ENCODE measurements at places on chromosomes 4 and X.

DNA sequence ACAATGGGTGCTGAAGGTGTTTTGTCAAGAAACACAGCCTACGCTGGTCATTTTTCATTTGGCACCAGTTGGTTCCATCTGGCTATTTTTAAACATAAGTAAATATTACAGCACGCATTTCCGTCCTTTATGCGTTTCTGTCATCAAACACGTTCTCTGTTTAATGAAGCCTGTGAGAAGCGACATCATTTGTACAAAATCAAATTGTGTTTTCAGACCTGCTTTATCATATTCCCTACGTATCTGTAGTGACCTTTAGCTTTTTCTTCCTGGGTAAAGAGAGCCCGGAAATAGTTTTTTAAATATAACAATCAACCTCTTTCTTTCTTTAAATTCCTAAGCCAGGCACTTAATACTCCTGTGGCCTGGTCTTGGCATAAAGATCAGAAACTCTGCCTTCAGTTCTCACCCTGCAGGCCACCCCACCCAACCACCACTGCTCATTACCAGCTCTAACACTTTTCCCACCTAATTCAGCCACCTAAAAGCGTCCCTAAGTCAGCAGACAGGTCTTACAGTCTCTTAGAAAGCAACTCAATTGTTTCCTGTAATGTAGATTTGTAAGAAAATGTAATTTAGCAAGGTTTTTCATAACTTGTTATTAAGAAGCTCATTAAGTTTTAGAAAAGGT is 30.4 kb downstream of the ACSL1 start:
- no peak for DNase-seq

DNA sequence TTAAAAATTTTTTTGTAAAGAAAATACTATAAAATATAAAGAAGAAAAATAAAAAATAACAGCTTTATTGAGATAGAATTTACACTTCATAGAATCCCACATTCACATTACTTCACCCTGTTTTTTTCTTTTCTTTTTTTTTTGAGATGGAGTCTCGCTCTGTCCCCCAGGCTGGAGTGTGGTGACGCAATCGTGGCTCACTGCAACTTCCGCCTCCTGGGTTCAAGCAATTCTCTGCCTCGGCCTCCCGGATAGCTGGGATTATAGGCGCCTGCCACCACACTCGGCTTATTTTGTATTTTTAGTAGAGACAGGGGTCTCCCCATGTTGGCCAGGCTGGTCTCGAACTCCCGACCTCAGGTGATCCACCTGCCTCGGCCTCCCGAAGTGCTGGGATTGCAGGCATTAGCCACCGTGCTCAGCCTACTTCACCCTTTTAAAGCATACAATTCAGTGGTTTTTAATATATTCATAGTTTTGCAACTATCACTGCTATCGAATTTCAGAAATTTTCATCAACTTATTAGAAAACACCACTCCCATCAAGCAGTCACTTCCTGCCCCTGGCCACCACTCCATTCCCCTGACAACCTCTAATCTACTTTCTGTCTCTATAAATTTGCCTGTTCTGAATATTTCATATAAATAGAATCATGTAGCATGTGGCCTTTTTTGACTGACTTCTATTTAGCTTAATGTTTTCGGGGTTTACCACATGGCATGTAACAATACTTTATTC is 48.7 kb downstream of the TMEM131L start:
- no peak for DNase-seq

GRCh38 chr4:8775121-8775520 is 96.5 kb downstream of the HMX1 start:
- no peak for DNase-seq

DNA sequence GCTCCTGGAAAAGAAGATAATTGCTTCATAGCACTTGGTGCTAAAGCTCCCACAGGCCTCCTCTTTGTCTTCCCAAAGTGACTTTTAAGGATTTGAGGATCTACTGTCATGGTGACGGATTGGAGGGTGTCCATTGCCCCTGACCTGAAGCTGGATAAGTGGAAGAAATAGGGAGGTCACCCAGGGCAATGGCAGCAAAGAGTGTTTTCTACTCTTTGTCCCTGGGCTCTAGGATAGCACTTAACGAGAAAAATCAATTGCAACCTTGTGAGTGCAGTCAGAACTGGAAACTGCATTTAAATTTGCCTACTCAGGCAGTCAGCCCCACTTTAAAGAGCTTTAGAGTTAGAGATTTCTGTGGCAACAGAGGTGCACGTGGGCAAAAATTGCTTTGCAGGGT is 43.7 kb upstream of the XK start:
- DNase-seq = no peak

DNA sequence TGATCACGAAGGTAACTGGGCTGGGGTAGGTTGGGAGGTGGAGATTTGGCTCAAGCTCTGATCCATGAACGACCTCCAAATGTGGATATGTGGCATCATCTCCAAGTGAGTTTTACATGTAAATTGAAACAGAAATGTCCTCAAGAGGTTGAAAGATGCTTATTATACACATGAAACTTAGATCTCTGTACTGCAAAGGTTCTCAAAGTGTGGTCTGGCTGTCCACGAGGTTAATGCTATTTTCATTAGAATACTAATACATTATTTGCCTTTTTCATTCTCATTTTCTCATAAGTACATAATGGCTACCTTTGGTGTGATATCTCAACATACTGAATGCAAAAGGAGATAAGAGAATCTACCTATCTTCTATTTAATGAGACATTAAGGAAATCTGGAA is 198.2 kb downstream of the RASL11B start:
- no peak for DNase-seq

DNA sequence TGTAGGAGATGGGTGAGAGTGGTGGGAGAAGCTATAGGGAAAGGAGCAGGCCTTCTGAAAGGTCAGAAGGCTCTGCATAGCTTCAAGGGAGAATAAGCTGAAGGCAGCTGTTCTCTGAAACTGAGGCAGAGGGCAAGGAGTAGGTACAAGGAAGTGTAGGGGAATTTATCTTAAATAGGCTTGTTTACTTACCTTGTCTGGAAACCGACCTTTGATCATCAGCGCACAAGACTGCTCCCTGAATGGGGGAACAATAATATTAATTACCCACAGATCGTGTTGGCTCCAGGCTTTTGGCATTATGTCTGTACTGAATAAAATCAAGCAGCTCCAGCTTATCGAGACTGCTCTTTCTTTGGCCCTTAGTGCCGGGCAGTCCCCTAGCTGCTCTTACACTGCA is 175.5 kb upstream of the MAGEB16 start:
- no peak for DNase-seq

DNA sequence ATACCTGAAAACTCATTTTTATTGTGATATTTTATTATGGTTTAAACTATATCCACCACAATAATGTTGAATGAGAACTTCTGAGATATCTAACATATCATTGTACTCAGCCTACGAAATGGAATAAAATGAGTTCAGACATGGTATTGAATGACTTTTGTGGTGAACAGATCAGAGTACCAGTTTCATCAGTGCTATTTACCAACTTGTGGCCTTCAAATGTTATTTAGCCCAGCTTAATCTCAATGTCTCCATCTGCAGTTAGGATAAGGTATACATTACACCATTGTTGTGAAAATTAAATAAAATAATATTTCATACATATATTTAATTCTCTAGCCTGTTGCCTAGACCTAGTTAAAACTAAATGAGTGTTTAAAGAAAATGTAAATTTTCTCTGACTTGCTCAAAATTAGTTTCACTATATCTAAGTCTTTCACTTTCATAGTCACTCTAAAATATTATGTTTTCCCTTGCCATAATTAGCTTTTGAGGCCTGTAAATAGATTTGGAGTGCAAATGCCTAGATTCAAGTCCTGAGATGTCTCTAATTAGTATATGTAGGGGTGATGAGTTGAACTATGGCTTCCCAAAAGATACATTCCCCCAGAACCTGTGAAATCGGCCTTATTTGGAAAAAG is 594.2 kb downstream of the STPG2 start:
- no peak for DNase-seq

GRCh38 chr4:81040012-81040659 is 9.6 kb downstream of the BMP3 start:
- DNase-seq = no peak

DNA sequence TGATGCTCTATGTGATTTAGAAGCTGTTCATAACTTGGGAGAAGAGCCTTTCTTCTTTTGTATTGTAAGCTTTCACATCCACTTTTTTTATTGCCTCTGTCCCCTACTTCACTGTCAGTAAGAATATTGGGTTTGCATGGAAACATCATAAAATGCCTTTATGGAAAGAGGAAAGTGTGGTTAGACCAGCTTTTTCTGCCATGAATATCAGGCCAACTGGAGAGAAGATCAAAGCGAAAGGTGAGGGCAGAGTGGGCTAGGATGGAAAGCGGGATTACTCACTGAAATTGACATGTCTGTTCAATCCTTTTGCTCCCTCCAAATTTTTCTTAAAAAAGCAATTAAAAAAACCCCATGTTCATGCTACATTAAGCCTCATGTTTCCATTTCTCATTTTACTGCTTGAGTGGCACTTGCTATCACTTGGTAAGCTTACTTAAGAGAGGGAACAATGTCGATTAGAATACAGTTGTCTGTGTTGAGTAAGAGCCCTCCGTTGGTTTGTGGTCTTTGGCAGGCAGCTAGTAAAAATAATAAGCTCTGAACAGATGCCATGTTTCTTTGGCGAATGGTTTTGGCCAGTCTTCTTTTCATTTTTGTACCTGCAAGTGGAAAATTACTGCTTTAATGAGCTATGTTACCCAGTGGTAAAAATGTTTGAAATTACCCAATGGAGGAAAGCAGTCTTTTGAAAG is 35.9 kb downstream of the SUPT20HL1 start:
- no peak for DNase-seq

GRCh38 chr4:72971572-72971971 is 97.9 kb downstream of the COX18 start:
- no peak for DNase-seq

DNA sequence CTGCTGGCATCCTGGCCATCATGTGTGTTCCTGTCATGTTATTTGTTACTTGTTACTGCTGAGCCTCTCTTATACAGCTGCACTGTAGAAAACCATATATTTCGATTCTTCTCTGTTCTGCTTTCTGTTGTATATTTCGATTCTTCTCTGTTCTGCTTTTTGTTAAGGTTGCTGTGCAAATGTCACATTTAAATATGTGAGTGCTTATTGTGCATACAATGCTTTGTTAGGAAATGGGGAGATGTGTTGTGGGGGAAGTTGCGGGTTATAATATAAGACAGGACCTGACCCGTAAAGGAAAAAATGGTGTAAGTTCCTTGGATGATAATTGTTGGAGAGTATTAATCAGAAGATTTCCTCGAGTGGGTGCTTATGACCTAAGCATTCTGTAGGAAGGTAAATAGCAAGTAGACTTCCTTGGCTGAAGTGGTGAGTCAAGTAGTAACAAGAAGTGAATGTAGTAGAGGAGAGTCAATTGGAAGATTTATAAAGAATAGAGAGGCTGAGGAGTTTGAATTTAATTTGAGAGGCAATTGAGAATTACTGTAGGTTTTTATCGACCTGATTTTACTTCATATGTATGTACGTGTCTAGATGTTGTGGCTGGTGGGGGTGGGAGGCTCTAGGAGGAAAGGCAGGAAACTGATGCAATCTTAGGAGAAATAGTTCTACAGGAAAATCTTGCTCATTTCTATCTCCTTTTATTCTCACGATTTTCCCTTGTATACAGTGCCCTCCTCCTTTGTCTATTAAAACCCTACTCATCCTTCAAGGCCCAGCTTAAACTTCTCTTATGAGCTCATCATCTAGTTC is 8.5 kb downstream of the OGT start:
- no peak for DNase-seq

- DNase-seq = no peak
Observed at GRCh38 chr4:175530655-175531054, 281.4 kb downstream of the GPM6A start.

DNA sequence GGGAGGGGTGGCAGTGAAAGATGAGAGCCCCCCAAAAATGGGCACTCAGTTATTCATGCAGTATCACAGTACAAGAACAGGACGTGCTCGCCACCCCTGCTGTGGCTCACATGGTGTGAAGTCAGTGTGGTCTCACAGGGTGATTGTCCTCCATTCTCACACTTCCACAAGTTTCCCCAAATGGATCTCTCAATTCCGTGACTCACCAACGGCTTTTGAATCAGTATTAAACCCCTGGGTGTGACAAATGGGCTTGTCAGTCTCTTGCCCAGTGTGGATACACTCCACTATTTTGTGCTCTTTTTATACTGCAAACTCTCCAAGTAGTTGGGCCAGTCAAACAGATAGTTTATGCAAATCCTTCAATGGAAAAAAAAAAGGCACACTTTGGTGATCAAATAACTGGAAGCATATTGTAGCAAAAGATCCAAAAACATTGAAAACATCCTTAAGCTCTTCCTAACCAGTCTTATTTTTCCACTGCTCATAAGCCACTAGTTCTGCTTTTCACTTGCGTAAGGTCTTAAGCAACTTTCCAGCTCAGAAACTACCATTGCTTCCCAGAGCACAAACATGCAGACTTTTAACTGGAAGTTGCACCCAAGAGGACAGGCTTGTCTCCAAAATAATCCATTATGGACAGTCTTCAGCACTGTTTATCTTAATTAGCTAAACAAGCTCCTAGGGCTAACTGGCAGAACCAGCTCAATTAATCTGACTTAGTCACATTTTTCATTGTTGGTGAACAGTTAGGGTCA is 365.7 kb downstream of the PPP3CA start:
- DNase-seq = no peak

- DNase-seq = no peak
Observed at GRCh38 chr4:122541996-122542395, 78.9 kb downstream of the IL21 start.

GRCh38 chrX:30865015-30865414 is 24.0 kb downstream of the TAB3 start:
- DNase-seq = no peak

DNA sequence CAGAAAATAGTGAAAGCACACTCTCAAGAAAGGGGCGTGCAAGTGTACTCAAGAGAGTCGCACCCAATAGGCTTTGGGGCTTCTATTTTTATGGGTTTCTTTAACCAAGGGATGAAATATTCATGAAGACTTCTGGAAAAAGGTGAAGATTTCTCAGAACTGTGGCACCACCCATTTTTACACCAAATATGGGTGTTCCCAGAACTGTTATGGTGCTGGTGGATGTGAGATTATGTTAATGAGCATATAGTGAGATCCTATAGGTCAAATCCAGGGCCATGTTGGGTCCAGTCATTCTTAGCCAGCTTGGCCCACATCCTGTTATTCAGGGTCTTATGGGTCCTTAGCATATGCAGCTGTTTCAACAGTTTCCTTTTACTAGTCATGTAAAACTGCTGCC is 61.0 kb upstream of the SMIM10 start:
- DNase-seq = no peak

Data from activated T-cell treated with anti-CD3 and anti-CD28 coated beads for 1 hour (primary cell).